Myocyte (in vitro differentiated cells): ENCODE measurements at places on chromosomes 3 and 15.

- DNase-seq: no peak
Measured at GRCh38 chr3:51436998-51437639, 46.0 kb downstream of the RBM15B start.

DNA sequence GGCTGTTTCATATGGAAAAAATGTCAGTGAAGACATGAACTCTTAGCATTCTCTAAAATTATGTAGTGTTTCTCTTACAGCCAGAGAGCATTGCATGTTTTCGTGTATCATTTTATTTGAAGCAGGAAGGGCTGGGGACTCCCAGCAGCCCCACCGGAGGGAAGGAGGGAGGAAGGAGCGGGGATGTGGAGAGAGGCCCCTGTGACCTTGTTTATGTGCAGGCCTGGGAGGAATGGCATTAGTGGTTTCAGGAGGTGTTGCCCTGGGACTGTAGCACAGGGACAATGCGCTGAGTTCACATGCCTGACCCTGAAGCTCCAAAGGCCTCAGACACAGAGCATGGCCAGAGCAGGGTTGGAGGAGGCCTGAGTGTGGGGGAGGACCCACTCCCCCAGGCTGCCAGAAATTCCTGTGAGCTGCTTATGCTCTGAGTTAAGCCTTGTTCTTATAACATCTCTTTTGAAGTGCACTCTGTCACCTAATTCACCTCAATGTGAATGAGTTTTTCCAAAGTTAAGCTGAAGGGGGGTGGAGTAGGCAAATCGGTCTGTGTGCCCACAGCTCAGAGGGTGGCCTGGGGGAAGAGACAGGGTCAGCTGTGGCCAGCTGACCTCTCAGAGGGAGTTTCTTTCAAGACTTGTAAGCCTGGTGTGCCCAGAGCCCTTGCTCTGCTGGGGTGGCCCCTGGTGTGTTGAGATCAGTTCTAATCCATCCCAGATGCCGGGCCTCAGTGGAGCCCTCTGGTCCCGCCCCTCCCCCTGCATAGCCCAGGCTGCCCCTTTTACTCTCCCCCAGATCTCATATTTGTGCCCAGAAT lies 3.9 kb upstream of the RNU6-1 start:
- DNase-seq: no peak

DNA sequence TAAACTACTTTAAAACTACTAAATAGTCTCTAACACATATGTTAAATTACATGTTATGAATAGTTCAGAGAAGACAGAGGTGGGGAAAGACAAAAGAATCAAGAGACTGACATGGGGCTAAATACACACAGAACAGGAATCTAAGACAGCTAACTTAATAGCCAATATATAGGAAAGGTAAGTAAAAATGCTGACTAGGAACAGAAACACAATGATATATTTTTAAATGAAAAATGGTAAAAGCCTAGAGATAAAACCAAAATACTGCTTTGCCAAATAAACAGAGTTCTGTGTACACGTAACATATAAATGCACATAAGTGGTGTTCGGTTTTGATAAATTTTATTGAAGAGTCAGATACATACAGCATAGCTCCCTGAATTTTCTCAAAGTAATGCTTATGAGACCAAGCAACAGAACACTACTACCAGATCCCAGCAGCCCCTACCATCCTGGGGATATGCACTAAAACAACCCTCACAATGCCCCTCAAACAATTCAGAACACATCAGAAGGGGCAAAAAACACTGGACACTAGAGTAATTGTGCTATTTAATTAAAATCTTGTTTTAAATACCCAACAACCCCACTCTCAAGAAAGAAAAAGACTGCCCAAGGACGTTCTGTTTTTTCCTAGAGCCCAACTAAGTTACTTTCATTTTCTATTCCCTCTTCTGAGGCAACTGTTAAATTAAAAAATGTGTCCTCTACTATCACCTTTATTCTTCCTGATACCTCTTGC lies 121.1 kb downstream of the ADAM10 start:
- DNase-seq: no peak

- no peak for DNase-seq
Measured at GRCh38 chr3:55895897-55896566, 408.9 kb upstream of the WNT5A start.

GRCh38 chr15:101168898-101169494 lies 82.9 kb downstream of the CHSY1 start:
- no peak for DNase-seq

DNA sequence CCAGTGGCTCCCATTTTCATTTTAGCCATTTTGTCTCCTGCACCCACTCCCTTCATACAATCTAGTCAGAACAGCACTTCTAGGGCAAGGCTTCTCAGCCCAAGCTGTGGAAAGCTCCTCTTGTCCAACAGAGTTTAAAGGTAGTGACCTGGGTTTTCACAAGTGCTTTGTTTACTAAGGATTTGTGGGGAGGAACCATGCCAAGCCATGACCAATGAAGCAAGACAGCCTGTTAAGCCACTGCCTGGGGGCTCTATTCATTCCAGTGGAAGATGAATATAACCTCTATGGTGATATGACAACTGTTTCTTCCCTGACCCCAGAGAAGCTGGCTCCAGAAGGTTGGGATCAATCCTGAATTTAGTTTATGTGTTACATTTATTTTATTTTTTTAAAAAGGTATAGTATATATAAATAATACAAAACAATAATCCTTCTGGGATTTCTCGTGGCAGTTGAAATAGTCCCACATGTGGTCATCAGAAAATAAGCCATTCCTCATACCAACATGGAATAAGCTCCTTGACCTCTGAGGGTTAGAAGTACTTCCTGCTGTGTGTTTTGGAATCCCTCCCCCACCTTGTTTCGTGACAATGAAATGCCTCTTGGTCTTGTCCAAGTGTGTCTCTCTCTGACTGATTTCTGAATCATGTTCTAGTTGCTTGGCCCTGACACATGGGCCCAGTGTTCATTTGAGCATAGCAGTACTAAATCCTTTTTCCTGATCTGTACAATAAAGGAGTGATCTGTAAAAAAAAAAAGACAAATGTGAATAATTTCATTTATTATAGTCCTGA lies 13.3 kb upstream of the THUMPD3 start:
- DNase-seq: peak; percentile 90

DNA sequence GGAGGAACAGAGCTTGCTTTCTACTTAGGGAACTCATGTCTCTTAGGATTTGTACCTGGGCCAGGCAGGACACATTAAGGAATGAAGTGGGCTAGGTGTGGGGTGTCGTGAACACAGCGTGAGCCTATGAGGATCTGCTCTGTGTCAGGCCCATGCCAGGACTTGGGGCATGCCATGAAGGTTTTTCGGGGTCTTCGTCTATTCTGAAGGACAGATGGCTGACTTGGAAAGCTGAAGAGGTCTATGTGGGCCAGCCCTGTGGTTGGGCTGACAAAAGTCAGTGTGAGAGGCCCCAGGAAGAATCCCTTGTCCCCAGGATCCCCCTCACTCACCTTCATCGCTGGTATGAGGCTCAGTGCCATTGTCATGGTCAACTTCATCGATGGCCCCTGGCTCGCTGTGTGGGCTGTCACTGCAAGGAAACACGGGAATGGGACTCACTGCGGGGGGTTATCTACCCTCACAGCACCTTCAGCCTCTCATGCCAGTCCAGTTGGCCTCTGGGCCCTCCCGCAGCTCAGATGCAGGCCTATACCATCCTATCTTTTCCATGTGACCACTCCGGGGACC lies 46.8 kb upstream of the RAD18 start:
- DNase-seq: no peak

GRCh38 chr15:51160484-51160883 lies 65.8 kb upstream of the TNFAIP8L3 start:
- peak; percentile 52 for DNase-seq

DNA sequence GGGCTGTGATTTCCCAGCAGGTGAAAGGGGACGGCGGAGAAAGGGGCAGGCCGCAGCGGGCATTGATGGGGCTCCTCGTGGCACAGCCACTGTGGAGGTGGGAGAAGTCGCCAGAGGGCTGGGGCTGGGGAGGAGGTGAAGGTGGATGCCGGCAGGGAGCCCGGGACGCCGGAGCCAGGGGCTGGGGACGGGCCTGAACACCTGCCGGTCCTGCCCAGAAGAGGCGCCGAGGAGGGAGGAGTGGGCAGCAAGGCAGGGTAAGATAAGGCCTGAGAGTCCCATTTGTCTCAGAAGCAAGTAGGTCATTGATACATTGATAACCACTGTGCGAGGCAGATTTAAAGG lies 571 bp upstream of the RARRES1 start:
- DNase-seq: no peak

DNA sequence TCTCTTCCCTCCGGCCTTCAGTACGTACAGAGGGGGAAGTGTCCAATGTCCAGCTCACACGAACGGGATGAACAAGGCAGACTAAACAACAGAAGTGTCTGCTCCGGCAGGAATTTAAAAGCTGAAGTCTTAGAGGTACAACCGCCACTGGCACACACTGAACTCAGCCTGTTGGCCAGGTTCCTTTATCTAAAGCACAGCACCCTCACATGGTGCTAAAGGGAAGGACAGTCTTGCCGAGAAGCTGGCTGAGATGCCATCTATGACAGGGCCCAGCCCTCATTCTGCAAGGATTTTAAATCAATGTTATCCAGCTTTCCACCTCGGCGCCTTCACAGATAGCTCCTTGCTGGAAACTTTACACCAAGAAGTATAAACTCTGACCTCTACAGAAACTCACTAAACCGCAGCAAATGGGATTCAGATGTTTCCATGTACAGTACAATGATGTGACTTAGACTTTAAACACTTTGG lies 2.8 kb downstream of the ADAMTS17 start:
- peak; percentile 5 for DNase-seq

DNA sequence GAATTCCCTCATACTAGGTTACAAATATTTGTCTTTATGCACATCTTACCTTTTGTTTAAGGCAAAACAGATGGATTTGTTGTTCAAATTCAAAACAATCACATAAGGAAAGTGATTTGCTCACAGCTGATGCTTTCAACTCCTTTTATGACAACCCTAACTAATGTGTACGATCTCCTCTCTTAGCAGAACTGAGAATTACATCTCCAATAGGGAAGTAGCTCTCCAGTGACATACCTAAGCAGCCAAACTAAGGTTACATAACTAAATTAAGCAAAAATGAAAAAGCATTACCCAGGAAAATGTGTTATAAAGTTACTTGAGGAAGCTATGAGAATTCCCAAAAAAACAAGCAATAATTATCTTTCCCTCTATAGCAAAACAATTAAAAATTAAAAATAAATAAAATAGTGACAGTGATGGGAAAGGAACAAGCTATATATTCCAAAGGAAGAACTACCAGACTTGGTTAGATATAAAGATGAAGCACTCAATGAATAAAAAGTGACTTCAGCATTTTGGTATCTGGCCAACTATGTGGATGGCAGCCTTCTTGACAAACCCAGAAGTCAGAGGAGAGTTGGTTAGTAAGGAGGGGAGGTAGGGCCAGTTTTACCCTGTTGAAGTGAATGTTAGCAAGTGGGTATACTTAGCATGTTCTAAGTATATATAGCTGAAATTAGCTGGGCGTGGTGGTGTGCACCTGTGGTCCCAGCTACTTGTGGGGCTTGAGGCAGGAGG lies 32.4 kb downstream of the PEAK1 start:
- peak; percentile 51 for DNase-seq

DNA sequence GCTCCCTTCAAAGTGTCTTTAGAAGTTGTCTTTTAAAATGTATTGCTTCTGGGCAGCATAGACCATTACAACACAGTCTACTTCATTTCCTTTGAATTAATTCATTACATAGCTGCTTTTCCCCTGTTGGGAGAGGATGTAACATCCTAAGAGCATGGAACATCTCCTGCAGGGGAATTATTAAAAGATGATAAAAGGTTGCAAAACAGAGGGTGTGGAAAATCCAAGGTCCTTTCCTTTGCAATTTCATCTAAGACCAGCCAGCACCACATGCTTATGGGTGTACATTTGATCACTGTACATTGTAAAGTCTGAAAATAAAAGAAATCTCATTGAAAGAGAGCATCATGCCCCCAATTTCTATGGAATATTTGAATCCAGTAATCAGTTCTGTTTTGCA lies 57.4 kb downstream of the TIPARP start:
- no peak for DNase-seq

- DNase-seq: no peak
Measured at GRCh38 chr15:60408463-60408981, 10.7 kb upstream of the ANXA2 start.

- DNase-seq: peak; percentile 63
Measured at GRCh38 chr15:58038426-58039078, 27.0 kb downstream of the ALDH1A2 start.

GRCh38 chr3:65988411-65989180 lies 50.1 kb downstream of the MAGI1 start:
- DNase-seq: peak; percentile 51

DNA sequence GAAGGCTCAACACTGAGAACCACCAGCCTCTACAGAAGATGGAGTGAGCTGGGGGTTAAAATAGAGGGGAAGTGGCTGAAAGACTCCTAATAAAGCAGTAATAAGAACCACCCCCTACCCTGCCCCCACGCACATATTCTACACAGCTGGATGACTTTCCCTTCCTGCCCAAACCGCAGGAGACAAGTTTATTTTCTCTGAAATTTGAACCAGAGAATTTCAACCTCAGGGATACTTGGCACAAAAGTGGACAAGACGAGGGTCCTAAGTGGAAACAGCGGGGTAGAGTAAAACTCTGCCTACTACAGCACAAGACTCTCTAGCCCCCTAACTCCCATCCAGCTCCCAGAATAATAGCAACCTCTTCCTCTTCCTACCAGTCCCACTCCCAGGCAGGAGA lies 28.4 kb downstream of the USF3 start:
- DNase-seq: peak; percentile 79

DNA sequence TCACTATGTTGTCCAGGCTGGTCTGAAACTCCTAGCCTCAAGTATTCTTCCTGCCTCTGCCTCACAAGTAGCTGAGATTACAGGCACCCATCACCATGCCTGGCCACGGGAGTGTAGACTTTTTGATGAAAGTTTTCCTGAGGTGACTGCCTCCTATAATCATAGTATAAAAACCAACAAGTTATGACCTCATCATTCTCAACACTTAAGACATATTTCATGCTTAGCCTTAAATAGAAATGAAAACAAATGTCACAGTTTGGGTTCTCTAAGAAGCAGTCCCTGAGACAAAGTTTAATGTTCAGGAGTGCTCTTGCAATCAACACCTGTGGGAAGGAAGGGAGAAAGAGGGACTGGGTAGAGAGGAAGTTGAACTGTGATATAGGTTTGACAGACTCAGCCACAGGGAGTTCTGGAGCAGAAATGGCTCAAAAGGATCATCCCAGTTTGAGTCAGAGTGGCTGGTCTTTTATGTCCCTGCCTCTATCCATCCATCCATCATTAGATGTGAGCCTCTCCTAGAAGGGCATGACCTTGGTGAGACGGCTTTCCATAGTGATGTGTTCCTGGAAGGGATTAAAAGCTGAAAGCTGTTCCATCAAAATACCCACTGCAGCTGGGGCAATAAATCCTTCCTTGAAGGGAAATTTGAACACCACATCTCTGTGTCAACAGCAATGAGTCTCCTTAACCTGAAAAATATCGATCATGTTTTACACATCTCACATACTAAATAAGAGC lies 16.2 kb upstream of the ABHD5 start:
- peak; percentile 30 for DNase-seq
